ENCODE measurements at places on chromosomes 2 and 18.

DNA sequence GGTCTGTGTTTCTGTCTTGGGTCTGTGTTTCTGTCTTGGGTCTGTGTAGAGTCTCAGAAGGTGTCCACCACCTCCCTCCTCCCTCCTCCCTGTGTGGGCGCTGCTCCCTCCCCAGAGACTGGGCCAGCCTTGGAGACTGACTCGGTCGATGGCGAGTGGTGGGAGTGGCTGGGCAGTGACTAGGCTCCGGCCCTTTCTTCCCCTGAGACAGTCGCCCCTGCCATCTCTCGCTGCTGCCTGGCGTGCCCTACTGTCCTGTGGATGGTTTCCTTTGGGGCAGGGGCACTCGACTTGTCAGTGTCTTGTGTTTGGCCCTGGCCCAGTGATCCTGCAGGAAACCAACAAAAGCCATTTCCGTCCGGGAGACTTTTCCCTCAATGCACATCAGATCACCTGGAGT lies 215.8 kb downstream of the NDUFA10 start:
- DNase-seq = no peak

GRCh38 chr18:63823516-63824219 lies 48.5 kb downstream of the SERPINB7 start:
- DNase-seq = no peak

DNA sequence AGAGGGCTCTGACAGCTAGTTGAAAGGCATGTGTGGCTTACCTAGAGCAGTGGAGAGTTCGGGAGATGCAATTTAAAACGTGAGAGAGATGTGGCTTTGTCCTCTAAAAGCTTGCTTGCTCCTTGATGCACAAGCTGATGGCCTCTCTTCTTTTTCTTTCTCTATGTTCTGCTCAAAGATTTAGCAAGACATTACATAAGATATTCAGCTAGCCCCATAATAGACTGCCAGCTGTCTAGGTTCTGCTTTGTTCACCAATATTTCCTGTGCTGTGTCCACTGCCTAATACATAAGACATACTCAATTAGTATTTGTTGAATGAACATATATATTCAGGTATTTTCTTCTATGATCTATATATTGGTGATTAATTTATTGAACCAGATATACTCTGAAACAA lies 31.1 kb downstream of the SPATS2L start:
- DNase-seq = no peak

DNA sequence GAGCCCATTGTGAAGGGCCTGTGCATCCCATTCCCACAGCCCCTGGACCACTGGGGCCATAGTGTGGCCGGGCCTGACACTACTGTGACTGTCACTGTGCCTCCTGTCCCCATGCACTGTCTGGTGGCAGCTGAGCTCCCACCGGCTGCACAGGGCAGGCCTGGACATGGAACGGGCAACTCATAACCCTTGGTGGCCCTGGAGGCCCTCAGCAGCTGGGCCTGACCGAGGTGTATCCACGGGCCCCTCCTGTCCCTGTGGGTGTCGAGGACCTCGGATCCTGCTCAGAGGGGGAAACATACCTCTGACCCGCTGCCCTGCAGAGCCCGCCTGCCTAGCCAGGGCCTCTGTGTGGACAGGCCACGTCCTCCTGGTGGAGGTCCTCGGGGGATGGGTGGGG lies 7.8 kb upstream of the GAL3ST2 start:
- DNase-seq = no peak

DNA sequence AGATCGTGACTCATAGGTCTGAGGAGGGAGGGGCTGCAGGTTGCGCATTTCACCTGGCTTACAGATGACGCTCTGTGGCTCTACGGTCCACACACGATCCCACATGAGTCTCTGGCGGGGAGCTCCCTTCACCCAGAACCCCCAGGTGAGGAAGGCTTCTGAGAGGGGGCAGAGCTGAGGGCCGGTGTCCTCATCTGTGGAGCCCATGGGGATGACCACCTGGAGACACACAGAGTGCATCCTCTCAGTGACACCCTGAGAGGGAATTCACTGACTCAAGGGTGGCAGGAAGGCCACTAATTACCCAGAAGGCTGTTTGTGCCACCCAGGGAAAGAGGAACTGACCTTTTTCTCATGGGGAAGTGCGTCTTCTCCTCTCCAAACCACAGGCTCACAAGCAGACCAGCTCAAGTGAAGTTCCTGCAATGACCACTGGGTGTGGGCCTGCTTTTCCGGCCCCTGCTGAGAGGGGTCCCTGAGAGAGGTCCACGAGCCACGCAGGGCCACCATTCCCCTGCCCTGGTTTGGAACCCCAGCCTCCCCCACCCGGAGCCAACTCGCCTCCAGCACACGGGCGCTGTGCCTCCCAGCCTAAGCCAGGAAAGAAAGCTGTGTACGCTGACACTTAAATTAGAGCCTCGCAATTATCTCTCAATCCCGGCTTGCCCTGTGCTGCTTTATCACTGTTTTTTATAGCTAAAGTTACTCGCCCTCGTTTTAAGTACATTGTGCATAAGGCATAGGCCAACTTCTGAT lies 114.1 kb downstream of the BCL11A start:
- DNase-seq = no peak

DNA sequence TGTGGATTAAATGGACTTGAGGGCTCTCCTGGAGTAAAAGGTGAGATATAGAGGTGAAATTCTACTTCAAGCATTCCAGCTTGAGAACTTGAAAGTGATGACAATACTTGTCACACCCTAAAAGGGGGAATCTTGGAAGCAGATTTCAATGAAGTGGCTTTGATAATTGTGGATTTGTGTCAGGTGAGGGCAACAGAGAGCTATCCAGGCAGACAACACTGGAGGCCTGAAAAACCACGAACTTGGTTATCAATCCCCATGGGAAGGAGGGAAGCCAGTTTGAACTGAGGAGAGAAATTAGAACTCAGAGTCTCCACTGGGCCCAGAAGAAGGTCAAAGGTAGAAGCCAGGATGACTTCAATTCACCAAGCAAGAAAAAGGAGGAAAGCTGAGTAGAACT lies 263.9 kb downstream of the FIGN start:
- no peak for DNase-seq

DNA sequence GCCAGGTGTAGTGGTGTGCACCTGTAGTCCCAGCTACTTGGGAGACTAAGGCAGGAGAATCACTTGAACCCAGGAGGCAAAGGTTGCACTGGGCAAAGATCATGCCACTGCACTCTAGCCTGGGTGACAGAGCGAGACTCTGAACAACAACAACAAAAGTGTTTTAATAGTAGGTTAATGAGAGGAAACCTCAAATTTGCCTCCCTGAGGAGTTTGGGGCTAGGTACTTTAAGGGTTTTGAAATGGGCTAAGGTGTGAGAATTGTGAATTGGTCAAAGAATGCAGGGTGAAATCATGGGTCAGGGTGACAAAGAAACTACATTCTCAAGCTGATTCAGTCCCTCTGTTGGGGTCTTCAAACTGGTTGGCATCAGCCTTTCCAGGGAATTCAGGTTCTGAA lies 60.7 kb upstream of the BOD1L2 start:
- no peak for DNase-seq

GRCh38 chr2:67289271-67289670 lies 107.9 kb upstream of the ETAA1 start:
- no peak for DNase-seq

- DNase-seq = no peak
These were observed 244.2 kb downstream of the KLHL29 start for GRCh38 chr2:23628926-23629771.
